Activated CD8-positive, alpha-beta memory T cell treated with anti-CD3 and anti-CD28 coated beads for 24 hours (primary cell): ENCODE measurements at places on chromosomes 7 and 10.
A peak's percentile ranks its signal among the peaks of the same experiment; 100 is the strongest.

GRCh38 chr10:60032723-60033122 lies 126.4 kb upstream of the CCDC6 start:
- DNase-seq = no peak

- no peak for DNase-seq
Measured at GRCh38 chr10:82942286-82943099, 1067.5 kb downstream of the NRG3 start.

GRCh38 chr10:72310241-72310633 lies 36.5 kb downstream of the DDIT4 start:
- DNase-seq = no peak

DNA sequence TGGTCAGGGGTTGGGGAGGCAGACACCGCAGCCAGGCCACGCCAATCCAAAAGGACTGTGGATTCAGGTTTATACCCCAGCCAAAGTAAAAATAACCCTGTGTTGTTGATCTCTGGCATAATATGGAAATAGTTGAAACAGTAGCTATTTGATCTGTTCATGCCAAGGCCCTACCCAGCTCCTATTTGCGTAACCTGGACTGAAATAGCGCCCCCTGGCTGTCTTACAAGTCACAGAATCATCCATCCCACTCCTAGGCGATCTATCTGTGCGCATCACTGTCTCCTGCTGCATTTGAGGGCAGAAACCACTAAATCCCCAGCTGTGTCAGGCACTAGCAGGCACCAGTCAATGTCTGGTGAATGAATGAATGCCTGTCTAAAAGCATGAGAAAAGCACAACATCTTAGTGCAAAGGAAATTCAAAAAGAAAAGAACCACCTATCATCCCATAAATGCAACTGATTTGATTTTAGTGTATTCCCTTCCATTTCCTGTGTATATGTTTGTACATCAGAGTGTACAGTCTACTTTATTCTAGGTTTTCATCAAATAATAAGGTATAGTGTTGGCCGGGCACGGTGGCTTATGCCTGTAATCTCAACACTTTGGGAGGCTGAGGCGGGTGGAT lies 160.0 kb downstream of the SLIT1 start:
- DNase-seq = peak; percentile 78

DNA sequence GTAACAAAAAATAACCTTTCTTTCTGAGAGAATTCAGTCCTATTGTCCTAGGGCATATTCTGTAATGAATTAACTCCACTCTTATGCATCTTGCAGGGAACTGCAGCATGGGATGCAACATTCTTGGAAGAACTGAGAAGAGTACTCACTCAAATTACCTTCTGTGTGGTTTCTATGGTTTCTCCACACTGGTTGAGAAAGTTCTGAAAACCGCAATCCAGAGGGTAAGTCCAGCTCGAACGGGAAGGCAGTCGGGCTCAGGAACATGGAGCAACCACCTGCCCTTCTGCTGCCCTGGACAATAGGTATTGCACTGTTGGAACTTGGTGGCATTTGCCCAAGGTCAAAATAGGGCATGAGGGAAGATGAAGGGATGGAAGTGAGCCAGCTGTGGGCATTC lies 59.6 kb upstream of the CDK13 start:
- DNase-seq = no peak

GRCh38 chr10:123958241-123958640 lies 66.6 kb upstream of the CPXM2 start:
- DNase-seq = no peak

GRCh38 chr7:97298561-97298960 lies 181.1 kb downstream of the SDHAF3 start:
- no peak for DNase-seq

GRCh38 chr7:55475855-55476803 lies 96.2 kb downstream of the VOPP1 start:
- no peak for DNase-seq

GRCh38 chr7:98192781-98193457 lies 18.3 kb upstream of the BHLHA15 start:
- DNase-seq = peak; percentile 43

GRCh38 chr10:125995726-125996304 lies 99.5 kb downstream of the FANK1 start:
- DNase-seq = no peak

DNA sequence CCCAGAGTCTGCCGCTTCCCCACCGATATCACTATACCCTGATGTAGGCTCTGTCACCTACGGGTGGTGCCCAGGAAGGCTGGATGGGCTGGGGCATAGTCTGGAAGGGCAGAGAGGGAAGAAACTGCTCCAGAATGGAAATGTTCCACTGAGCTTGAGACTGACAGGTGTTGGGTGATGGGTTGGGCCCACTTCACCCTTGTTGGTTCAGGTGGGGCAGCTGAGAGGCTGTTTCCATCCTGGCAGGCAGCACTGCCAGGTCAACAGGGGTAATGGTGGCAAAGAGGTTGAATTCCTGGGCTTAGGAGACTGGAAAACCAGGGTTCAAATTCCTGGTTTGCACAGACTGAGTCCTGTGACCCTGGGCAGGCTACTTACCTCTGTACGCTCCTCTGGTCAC lies 28.5 kb upstream of the FRAT2 start:
- DNase-seq = no peak

- DNase-seq = peak; percentile 38
Measured at GRCh38 chr10:44391981-44392380, 7.1 kb upstream of the CXCL12 start.
